ENCODE measurements at places on chromosomes 2 and 18. TPM values are rescaled to one million over a fixed set of nuclear protein-coding genes. Genes with fewer than 3 reads are reported as not detected.

DNA sequence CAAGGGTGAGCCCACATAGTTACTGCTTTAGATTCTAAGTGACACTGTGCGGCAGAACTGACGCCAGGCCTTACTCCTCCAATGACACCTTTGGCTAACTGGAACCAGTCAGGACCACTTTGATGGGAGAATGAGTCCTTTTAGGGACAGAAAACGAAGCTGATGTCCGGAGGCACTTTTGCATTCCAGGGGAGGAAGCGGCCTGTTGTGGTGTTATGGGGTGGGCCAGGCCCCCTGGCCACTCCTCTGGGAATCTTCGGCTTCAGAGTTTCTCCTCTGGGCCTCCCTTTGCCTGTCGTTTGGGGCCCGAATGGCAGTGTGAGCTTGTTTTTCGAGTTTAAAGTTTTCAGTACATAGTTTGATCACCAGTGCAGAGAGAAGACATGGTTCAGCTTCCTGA lies 65.9 kb downstream of the MBP start:
- DNase-seq: no peak

DNA sequence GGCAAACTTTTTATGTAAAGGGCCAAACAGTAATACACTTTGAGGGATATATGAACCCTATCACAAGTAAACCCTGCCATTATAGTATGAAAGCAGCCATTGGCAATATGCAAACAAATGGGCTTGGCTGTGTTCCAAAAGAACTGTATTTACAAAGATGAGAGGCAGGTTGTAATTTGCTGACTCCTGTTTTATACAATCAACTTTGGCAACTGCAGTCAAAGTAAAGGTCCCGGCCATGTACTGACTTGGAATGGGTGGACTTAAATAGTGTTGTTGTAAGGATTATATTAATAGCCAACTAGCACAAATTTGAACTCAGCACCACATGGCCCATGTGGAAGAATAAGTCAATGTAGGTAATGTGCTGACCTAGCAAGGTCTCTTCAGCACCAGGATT lies 223.4 kb downstream of the WDPCP start:
- DNase-seq: no peak

- DNase-seq: no peak
Observed at GRCh38 chr2:3433776-3434400, 54.4 kb downstream of the TRAPPC12 start.

The CLASP1 gene
- total RNA-seq: 76.8 TPM

The APLF gene
- 2.4 TPM for total RNA-seq

The PRSS56 gene
- not detected for total RNA-seq

The HRH4 gene
- not detected for total RNA-seq

The DLGAP1 gene
- total RNA-seq: 1.6 TPM

All from glomerular endothelial cell (primary cell).